ENCODE measurements at places on chromosomes 3 and 15.
A peak's percentile ranks its signal among the peaks of the same experiment; 100 is the strongest.

- DNase-seq = no peak
These were observed 410.8 kb upstream of the RASGRP1 start for GRCh38 chr15:38975282-38975990.

DNA sequence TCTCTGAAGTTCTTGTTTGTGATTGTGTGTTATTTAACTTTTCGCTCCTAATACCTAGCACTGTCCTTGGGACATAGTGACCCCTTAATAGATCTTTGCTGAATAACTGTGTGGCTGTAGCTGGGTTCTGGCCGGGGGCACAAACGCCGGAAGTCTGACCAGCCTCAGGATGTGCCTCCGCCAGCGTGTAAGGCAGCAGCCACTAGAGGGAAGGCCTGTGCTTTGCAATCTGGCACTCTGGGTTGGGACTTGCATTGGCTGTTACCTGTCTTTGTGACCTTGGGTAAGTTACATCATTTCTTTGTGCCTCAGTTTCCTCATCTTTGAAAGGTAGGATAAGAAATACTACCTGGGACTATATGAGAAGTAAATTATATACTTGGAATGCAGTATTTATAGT is 158.7 kb downstream of the GHSR start:
- no peak for DNase-seq

- DNase-seq = no peak
These were observed 41.1 kb downstream of the VGLL3 start for GRCh38 chr3:86949850-86950249.

- DNase-seq = peak; percentile 27
These were observed 1264.3 kb upstream of the ALCAM start for GRCh38 chr3:104102386-104102785.

DNA sequence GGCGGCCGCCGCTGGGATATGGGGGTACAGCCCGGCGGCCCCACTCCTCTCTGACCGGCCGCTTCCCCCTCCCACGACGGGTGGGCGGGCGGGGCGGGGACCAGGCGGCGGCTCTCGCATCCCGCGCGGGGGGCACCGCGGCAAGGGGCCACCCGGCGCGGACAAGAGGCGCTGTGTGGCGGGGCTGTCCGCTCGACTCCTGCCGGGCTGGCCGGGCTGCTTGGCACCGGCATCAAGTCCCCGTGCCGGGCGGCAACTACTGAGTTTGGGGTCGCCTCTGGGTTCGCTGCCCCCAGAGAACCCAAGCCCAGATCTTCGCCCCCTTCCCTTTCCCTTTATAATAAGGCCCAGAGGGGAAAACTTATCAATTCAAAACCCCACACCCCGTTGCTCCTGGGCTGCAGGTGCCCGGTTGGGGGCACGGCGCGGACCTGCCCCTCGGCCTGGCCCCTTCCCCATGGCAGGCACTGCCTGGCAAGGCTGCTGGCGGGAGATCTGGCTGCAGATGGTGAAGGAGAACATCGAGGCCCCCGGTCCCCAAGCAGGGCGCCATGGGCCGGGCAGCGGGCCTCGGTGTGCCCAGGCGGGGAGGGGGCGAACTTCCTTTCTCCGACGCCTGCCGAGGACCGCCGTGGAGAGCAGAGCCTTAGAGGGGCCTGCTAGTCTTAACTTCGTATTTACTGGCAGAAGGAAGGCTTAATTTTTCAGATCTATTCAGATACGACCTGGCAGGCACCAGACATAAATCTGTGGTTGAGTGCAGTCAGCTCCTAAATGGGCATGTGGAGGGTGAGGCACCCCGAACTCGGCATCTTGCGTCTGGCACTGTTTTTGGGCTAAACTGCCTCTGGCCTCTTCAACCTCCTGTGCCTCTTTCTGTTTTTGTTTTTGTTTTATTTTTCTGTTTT is 911 bp downstream of the APBA2 start:
- DNase-seq = no peak

DNA sequence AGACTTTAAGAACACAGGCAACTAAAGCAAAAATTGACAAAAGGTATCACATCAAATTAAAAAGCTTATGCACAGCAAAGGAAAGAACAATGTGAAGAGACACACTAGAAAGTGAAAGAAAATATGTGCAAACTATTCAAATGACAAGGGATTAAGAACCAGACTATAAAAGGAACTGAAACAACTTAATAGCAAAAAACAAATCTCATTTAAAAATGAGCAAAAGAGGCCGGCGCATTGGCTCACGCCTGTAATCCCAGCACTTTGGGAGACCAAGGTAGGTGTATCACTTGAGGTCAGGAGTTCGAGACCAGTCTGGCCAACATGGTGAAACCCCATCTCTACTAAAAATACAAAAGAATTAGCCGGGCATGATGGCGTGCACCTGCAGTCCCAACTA is 14.4 kb downstream of the NGLY1 start:
- DNase-seq = no peak

DNA sequence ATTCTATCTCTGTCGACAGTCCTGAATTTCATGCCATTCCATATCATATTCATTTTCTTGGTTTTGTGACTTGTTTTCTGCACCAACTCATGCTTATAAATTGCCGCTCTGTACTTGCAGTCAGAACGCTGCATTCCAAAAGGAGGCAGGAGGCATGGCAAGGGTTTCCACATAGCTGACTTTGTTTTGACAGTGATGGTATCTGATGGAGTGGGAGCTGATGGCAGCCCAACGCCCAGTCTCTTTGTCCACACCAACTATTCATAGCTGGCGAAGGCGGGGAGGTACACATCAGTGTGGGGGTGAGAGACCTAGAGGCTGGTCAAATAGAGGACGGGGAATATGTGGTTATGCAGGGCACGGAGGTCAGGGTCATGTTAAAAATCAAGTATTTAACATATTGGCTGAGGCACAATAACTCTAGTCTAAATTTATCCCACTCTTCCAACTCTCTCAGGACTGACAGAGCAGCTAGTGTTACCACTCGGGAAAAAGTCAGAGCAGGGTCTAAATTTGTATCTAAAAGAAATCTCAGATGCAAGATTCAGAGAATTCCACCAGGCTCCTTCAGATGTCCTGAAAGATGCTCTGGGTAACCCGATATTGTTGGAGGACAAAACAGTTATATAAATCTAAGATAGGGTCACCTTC is 67.8 kb upstream of the ATP13A3 start:
- no peak for DNase-seq

DNA sequence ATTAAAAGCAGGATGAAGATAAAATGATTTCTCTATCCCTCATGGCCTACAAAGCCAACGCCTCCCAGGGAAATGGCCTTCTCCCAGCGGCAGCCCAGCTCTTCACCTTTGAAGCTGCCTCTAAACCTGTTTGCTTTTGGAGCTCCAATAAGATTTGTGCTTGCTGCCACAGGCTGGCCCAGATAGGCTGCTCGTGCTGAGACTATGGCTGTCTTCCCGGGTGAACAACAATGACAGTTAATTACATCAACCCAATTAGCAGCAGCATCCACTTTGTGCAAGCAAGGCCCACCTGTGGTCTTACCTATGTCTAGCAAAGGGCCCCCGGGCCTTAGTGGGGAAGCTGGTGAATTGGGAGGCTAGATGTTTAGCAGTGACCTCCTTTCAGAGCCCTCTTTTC is 179.6 kb downstream of the P3H2 start:
- DNase-seq = no peak

DNA sequence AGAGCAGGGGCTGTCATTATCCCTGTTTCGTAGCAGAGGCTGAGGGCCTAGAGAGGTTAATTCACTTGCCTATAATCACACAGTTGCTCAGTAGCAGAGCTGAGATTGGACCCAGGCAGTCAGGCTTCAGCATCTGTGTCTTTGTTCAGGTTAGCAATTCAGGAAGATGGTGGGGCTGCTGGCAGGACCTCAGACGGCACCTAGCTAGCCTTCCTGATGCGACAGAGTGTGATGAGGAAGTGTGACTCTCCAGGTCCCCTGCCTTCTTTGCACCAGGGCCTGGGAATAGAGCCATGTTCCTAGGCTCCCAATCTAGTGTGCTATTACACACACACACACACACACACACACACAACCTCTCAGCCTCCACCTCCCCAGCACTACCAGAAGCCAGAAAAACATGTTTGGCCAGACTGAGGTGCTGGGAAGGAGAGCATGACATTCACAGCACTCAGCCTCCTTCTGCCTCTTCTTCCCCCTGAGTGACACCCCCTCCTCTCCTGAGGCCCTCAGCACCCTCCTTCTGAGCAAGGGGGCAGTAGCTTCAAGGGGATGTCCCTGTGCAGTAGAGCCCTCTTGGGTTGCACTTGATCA is 88.9 kb downstream of the TLE3 start:
- no peak for DNase-seq

GRCh38 chr3:12890610-12891390 is 49.4 kb upstream of the RPL32 start:
- no peak for DNase-seq

- DNase-seq = peak; percentile 51
These were observed 7.7 kb downstream of the BCL6 start for GRCh38 chr3:187737368-187738070.

DNA sequence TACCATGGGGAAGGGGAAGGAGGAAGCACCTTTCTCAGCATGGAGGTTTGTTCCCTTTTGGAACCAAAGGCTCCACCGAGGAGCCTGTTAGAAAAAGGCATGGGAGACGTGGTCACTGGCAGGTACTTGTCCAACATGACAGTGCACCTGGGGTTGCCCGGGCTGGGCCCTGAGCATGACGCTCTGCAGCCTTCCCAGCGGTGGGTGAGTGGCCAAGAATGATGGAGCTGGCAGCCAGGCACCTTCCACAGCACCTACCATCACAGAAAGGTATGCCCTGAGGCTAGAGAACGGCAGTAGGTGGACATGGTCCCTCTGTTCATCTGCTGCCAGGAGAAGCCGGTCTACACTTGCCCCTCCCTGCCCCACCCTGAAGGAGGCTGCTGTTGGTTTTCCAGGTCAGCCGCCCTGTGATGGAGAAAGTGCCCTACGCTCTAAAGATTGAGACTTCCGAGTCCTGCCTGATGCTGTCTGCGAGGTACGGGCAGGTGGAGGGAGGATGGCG is 29.0 kb upstream of the NR2C2 start:
- DNase-seq = no peak

- DNase-seq = peak; percentile 90
These were observed at the start of gene TRNT1 for GRCh38 chr3:3126477-3127431. Gene TRNT1 (plus strand): TSS chr3:3126940. CDS start chr3:3129041, 2,101 bp downstream.

DNA sequence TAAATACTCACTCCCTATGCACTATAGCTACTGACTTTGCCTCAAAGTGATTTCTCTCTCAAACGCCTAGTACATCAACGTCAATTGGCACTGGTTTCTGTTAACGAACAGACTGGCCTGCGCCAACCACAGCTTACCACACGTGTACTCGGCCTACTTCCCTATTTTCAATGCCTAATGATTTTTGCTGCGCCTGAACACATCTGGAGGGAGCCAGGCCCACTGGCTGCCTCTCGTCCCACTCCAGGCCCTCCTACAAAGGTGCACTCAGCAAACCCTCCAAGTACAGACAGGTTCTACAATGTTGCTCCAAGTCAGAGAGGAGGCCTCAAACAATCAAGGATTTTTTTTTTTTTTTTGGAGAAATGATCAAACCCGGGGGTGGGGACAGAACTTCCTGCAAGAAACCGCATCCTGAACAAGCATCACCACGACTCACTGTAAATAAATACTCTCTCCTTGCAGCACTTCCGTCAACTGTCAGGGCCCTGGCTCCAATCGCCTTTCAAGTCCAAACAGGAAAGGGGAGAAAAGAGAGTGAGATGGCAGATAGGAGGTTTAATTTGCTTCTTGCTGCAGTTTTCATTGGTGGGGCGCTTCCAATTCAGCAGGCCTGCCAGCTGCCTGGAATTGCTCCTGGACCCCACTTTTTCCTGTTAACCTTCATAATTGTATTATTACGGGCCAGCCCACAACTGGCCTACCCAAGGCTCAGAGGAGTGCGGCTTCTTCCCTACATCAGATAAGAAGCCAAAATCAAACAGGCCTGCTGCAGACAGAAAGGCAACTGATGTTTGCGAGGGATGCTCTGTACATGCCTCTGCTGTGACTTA is 139.3 kb downstream of the FOXP1 start:
- no peak for DNase-seq

DNA sequence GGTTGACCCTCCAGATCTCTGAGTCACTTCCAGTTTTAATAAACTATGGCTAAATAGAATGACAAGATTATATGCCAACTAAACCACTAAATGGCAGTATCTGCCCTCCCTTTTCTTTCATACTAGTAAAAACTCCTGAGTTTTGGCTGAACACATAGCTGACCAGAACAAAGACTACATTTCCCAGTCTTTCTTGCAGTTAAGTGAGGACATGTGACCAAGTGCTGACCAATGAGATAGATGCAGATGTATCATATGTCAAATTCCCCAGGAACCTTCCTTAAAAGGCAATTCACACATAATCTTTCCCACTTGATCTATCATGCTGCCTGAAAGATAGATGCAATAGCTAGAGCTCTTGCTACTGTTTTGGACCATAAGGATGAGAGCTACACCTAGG is 191.3 kb downstream of the SHOX2 start:
- no peak for DNase-seq

GRCh38 chr3:28949580-28949979 is 331.3 kb upstream of the RBMS3 start:
- DNase-seq = peak; percentile 19

DNA sequence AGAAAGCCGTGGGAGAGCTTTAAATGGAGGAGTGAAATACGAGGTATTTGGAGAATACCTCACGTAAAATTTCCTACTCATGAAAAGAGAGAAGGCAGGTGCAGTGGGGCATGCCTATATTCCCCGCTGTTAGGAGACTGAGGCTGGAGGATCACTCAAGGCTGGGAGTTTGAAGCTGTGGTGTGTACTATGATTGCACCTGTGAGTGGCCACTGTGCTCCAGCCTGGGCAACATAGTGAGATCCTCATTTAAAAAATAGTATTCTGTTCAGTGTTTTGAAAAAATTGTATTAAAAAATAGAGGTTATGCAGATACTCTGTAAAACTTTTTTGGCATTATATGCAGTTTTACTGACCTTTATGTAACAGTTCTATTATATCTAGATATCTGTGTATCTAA is 20.0 kb downstream of the UBE2E1 start:
- no peak for DNase-seq

DNA sequence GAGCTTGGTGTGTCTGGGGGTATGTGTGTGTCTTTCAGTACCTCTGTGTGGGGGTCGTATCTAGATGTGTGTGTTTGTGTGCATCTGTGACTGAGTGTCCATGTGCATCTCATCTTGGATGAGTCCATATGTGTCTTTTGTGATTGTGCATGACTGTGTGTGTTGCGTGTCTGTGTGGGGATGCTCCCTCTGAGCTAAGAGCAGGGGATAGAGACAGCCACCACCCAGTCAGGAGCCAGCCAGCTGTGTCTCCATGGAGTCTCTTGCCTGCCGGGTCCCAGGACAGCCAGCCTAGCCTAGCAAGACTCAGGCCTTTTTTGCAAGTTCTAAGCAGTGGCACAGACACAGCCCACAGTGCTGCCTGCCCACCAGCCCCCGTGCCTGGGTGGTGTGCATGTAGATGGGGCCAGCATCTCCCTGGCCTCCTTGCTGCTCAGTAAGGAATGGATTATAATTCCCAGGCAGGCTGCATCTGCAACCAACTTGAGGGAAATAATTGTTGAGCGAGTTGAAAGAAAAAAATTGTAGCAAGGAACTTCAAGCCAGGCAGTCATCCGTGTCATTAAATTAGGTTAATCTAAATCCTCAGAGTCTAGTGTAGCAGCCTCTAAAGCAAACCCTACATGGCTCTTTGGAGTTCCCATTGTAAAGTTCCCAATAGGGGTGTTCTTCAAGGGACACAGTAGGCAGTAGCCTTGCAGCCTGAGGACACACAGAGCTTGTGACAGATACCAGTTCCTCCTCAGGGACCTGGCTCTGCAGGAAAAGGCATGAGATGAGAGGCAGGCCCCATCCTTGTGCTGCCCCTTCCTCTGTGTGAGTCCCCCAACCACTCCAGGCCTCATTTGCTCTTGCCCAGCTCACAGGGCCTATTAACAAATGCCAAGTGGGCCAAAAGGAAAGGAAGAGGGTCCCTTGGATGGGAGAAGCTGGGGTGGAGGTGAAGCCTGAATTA is 35.9 kb upstream of the MRPS22 start:
- DNase-seq = no peak

GRCh38 chr15:69591905-69592508 is 139.4 kb downstream of the RPLP1 start:
- peak; percentile 89 for DNase-seq
